Activated CD4-positive, CD25-positive, alpha-beta regulatory T cell (primary cell): ENCODE measurements at places on chromosomes 13 and 19.

- no peak for DNase-seq
Measured at GRCh38 chr19:39568604-39569003, 28.6 kb upstream of the EID2 start.

DNA sequence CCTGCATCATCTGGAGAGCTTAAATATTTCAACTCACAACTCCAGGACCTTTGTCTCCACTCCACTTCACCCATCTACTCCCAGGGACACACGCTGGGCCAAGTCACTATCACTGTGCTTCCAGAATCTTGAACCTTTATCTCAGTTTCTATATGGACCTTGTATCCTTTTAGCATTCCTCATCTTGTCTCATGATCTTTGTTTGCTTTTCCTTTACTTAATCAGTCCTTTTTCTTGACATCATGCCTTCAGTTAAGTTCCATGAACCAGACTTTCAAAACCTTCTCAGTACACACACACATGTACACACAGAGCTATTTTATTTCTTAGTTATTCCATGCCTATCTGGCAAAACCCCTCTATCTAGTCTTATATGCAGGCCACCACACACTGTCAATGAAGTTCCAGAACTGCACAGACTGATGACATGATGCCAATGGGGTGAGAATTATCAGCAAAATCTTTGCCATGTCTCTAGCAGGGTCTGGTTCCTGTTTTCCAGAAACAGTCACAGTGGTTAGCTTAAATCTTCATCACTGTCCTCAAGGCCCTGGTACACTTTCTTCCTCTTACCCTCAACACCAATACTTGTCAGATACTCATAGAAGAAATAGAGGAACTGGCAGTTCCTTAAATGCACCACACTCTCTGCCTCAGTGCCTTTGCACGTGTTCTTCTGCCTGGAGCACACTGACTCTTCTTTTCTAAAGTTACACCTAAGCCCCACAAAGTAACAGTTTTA, 77.6 kb upstream of the STARD13 start:
- no peak for DNase-seq

- DNase-seq: no peak
Measured at GRCh38 chr19:47419030-47419783, at the start of gene MEIS3. TSS of gene MEIS3 (minus strand) at chr19:47419527. CDS start at chr19:47419081, 446 bp downstream.

DNA sequence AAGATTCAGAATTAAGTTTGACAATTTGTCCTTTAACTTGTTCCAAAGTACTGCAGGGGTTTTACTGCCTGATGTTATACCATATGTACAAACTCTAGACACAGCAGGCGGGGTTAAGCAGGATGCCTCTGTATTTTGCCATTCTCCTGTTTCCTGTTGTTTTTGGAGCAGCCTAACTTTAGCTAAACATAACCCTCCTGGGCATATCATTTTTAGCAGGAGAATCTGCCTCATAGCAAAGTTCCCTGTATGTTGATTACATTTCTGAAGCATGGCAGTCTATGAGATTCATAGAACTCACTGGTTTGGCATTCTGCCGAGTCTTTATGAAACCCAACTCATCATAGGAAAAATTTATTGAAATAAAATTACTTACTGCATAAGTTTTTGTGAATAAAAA, 5.2 kb downstream of the LHFPL6 start:
- no peak for DNase-seq

DNA sequence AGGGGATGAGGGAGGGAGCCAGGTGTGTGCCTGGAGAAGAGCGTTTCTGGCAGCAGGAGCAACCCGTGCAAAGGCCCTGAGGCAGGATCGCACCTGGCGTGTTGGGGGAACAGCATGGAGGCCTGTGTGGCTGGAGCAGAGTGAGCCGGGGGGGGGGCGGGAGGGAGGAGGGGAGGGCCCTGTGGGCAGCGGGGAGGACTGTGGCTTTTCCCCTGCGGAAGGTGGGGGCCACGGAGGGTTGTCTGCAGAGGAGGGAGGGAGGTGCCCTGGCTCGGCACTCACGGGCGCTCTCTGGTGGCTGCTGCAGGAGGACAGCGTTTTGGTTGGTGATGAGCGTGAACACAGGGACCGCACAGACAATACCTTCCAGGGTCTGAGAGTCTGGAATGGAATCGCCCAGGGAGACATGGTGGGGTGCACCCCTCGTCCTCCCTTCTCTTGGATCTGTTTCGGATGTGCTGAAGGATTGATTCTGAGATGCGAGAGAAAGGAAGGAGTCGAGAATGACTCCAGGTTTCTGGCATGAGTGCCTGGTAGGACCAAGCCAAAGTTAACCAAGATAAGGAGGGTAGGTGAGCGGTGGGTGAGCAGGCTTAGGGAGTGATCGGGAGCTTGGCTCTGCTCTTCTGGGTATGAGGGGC, 6.5 kb downstream of the RAB11B start:
- peak; percentile 28 for DNase-seq

GRCh38 chr19:2453431-2454025, 3.2 kb downstream of the LMNB2 start:
- DNase-seq: no peak

- no peak for DNase-seq
Measured at GRCh38 chr13:42258747-42259146, 13.2 kb upstream of the AKAP11 start.

- no peak for DNase-seq
Measured at GRCh38 chr19:6264803-6265202, 15.0 kb downstream of the MLLT1 start.

DNA sequence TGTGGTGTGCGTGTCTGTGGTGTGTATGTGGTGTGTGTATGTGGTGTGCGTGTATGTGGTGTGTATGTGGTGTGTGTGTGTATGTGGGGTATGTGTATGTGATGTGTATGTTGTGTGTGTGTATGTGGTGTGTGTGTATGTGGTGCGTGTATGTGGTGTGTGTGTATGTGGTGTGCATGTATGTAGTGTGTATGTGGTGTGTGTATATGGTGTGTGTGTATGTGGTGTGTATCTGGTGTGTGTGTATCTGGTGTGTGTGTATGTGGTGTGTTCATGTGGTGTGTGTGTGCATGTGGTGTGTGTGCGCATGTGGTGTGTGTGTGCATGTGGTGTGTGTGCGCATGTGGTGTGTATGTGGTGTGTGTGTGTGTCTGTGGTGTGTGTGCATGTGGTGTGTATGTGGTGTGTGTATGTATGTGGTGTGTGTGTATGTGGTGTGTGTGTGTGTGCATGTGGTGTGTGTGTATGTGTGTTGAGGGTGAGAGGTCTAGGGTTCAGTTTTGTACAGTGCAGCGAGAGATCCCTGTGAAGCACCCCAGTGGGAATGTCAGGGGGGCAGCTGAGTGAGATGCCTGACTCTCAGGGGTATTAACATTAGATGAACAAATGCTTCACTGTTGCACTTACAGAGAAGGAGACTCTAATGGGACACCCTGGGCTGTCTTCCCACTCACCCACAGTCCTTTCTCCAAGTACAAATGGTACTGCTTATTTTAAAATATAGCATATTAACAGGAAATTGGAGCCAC, 61.3 kb upstream of the MEDAG start:
- no peak for DNase-seq

DNA sequence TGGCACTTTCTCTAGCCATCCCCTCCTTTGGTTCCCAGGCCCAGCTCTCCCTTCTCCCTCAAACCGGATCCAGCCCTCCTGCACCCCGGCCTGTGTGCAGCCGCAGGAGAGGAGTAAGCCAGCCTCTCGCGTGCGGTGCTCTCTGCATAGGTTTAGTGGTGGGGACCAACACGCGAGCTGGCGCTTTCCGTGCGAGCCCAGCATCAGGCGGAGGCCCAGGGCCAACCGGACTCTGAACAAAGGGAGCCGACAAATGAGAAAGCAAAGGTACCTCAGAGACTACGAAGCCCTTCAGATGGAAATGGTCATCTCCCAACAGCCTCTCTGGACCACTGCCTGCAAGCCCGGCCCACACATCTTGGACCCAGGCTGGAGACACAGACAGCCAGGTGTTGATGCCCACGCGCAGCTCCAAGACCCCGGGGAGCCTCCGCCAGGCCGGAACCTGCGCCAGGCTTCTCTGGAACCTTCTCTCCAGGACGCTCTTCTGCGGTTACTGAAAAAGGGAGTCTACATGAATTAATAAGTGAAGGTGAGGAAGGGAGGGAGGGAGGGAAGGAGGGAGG, 16.5 kb upstream of the LATS2 start:
- no peak for DNase-seq

DNA sequence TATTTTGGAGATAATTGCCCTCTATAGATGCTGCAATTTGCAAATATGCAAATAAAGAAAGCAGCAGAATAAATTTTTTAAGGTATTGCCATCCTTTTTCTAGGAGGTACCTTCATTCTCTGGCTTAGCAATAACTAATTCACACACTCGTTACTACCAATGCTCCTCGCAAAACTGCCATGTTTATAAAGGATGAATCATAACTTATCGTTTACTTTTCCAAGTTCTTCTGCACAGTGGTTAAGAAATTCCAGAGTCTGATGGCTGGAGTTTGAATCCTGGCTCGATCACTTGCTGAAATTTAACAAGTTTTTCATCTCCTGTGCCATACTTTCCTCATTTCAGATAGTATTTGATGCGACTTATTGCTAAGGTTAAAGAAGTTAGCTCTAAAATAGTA, 708.6 kb upstream of the KLHL1 start:
- no peak for DNase-seq

DNA sequence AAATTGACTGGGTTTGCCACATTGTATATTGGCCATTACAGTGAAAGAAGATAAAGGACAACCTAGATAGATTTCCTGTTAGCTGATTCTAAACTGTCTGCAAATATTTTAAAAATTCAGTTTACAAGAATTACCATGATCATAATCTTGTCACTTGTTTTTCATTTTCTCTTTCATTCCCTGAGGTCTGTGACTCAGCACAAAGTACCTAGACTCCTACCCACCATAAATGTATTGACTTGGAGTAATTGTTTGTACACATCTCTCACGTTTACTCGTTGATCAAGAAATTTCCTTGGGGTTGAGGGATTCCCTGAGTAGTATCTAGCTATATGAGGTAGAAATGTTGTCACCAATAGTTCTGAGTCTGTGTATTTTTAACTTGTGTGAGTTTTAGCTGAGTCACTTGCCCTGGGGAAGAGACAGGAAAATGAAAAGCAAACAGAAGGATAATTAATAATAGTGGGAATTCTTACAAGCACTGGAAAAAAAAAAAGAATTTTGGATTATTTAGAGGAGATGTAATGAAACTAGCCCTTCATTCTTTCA, 299.2 kb upstream of the DACH1 start:
- no peak for DNase-seq

GRCh38 chr13:35818633-35819067, 312.5 kb downstream of the DCLK1 start:
- no peak for DNase-seq

DNA sequence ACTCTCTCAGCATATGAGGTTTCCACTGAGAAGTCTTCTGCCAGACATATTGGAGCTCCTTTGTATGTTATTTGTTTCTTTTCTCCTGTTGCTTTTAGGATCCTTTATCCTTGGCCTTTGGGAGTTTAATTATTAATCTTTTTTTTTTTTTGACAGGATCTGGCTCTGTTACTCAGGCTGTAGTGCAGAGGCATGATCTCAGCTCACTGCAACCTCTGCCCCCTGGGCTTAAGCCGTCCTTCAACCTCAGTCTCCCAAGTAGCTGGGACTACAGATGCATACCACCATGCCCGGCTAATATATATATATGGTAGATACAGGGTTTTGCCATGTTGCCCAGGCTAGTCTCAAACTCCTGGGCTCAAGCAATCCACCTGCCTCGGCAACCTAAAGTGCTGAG, 6.6 kb upstream of the CYP4F3 start:
- DNase-seq: no peak

- DNase-seq: no peak
Measured at GRCh38 chr13:112079696-112080095, 12.7 kb downstream of the SOX1 start.

DNA sequence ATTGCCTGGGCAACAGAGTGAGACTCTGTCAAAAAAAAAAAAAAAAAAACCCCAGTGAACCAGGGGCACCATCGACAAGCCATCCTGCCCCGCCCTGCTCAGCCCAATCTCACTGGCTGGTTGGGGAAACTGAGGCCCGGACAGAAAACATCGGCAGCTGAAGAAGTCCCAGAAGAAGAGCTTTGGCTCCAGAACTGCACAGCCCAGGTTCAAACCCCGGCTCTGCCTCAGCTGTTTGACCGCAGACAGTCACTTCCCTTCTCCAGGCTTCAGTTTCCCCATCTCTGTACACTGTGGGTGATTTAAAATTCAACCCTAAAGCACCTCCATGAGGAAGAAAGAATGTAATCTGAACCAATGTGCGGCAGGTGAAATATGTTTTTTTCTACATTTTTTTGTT, 9.4 kb upstream of the SEMA6B start:
- DNase-seq: no peak

DNA sequence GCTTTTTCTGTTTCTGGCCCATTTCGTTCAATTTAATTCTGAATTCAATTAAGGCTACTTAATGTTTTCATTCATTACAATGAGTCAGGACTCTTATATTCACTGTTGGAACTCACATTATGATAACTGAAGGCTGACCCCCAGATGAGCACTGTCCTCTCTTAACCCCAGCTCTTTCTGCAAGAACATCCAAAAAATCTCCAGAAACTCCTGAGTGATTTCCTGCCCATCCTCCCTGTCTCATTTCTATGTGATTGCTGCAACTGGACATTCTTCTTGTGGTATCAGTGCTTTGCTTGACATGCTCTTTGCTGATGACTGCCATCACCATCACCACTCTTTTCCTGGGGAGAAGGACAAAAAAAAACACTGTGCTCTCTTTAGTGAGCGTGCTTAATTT, 240.3 kb downstream of the SPRY2 start:
- DNase-seq: no peak

- DNase-seq: no peak
Measured at GRCh38 chr19:15371119-15371518, 8.5 kb downstream of the AKAP8 start.

GRCh38 chr13:25578526-25578925, 206.8 kb downstream of the ATP8A2 start:
- DNase-seq: no peak

GRCh38 chr13:91278888-91279287, 68.6 kb upstream of the MIR17HG start:
- DNase-seq: no peak

GRCh38 chr19:11410682-11411081, 8.4 kb downstream of the RGL3 start:
- no peak for DNase-seq

- no peak for DNase-seq
Measured at GRCh38 chr13:102793611-102794355, 5.0 kb downstream of the POGLUT2 start.
